Esophagus mucosa (tissue), 1 donor: ENCODE measurements at places on chromosomes 6 and 20.

DNA sequence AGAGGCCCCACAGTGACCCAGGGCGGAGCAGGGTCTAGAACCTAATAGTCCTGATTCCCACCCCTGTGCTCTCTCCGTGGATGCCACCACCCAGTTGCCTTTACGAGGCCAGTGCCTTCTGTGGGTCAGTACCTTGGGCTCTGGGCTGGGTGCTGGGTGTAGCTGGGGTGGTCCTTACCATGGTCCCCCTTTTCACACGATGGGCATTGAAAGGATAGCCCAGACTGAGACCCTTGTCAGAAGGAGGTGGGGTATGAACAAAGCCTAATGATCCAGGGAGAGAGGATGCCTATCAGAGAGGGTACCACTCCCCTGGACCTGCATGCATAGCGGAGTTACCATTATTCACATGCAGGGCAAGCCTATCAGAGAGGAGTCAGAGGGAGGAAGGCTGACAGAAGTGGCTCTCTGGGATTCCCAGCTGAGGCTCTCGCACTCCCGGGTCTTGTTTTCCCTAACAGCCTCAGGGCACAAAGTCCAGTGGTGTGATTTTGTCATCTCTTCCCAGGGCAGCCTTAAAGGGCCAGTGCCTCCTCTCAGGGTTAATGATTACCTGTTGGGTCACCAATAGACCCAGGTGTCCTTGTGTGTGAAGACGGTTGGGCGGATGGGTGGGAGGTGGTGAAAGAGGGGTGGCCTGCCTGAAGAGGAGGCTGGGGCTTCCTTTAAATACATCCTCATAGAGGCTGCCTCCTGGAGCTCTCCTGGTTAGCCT lies 36.2 kb downstream of the VEGFA start:
- no peak for ATAC-seq

DNA sequence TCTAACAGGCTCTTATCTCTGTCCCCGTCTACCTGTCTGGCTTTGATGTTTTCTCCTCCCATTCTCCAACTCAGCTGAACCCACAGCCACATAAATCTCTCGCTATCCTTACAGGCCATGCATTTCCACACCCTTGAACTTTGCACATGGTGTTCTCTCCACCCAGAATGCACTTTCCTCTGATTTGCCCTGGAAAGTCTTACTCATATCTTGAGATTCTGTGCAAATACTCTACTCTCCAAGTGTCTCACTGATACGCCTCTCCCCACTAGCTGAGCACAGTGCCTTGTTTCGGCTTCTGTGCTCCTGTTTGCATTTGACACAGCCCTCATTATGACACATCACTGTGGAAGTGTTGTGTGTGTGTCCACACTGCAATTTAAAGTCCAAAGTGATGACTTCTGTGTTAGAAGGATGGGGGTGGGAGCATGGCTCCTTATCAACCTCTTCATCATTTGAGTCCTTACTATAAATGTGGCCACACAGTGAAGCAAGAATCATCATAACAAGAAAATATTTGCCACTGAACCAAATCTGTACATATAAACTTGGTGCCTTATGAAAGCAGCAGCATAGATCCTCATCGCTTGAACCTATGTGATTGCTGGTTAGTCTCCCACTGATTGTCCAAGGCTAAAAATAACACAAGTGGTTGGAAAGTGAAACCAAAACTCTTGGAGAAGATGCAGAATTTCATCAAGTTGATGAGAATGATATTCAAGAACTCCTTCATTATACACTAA lies 5.5 kb upstream of the PRELID3B start:
- ATAC-seq = peak; percentile 32

- peak; percentile 37 for ATAC-seq
Observed at GRCh38 chr6:150145830-150146229, 3.0 kb downstream of the PPP1R14C start.

GRCh38 chr6:106973018-106973835 lies 1.3 kb downstream of the CD24 start:
- peak; percentile 5 for ATAC-seq

DNA sequence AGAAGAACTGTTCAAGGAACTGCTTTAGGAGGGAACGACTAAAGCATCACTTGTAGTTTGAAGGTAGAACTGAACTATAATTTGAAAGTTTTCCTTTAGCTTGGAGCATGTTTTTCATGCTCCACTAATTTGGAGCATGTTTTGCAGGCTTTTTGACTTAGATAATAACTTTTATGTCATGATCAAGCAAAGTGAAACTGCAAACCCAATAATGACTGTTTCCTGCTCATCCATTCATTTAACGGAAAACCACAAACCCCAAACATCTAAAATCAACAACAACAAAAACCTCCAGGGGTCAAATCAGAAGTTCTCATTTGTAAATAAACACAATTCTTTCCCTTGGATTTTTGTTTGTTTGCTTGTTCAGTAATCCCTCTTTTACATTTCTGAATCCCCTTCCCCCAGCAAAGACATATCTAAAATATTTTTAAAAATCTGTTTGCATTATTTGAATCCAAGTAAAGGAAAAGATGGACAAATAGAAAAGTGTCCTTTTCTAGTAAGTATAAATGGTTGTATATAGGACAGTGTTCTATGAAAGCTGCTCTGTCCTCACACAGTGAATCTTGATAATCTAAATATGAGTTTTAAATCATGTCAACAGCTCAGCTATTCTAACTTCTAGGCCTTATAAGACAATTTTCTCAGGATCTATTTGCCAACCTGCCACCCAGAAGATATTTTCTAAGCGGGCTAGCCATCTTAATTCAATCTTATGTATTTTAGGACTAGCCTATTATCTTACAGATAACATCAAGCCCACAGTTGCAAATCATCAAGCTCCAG lies 2.6 kb downstream of the SIM1 start:
- no peak for ATAC-seq
